Activated T-helper 17 cell treated with anti-CD3 and anti-CD28 coated beads, Interleukin-2, amount 50 U/mL, for 72 hours (primary cell): ENCODE measurements at places on chromosomes 7 and 10.

GRCh38 chr10:125149036-125149679 is 11.2 kb downstream of the CTBP2 start:
- no peak for ATAC-seq

DNA sequence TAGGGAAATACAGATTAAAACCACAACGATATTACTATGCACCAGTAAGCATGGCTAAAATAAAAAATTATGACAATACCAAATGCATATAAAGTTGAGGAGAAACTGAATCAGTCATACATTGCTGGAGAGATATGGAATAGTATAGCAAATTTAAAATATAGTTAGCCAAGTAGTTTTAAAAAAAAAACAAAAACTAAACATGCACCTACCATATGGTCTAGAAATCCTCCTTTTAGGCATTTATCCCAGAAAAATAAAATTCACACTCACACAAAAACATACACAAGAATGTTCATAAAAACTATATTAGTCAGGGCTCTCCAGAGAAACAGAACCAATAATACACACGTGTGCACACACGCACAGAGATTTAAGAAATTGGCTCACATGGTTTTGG is 175.8 kb downstream of the IPMK start:
- ATAC-seq: no peak

GRCh38 chr7:24501009-24501408 is 72.2 kb upstream of the PALS2 start:
- no peak for ATAC-seq

DNA sequence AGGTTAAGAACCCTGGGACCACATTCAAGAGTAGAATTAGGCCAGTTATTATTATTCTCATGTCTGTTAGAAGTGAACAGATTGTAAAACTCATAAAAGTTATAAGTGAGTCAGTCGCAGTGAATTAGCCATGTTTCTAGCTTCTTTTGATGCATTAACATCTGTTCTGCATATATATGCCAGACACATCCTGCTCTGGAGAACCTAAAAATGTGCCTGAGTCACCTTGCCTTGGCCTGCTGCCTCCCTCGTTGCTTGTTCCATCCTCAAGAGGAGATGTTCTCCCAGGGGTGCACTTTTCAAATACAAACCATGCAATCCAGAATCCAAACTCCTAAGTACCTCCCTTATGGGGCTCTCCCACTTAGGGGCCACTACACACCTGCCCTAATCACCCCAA is 14.8 kb downstream of the TSPAN12 start:
- no peak for ATAC-seq

GRCh38 chr10:84552478-84552877 is 224.1 kb downstream of the CCSER2 start:
- no peak for ATAC-seq

- ATAC-seq: no peak
Measured at GRCh38 chr10:85761906-85762445, 604.6 kb downstream of the GRID1 start.

DNA sequence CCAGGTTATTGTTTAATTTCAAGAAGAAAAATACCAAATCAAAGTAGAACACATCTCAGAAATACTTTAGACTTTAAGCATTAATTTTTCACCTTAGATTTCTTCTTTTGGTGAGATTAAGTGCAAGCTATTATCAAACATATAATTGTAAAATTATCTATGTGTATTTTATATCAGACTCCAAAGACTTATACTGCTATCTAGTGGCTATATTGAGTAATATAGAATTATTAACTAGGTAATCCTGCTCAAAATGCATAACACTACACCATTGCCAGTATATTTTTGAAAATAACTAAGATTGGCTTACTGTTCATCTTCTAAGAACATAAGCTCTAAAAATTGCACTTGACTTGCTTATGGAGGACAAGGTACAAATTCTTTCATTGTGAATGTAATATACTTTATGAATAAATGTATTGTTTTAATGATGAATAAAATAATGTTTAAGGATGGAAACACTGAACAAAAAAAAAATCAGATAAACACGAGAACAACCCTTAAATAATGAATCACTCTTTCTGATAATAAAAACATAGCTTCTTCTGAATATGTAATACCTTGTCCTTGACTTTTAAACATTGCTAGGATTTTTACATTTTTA is 86.7 kb upstream of the GNAI1 start:
- ATAC-seq: no peak

DNA sequence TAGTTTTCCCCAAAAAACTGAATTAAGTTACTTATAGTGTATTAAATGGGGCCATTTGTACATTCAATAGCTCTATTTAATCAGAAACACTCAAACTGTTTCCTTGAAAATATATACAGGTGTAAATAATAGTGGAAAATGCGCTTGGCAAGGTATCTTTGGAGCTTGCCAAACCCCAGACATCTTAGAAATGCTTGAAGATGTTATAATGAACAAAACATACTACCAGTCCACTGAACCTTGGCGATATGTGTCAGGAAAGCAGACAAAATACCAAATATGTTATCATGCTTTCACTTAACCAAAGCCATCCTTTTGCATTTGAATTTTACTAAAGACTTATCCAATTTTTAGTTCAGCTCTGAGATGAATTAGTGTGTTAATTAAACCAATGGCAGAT is 352.7 kb upstream of the SEMA3A start:
- no peak for ATAC-seq

DNA sequence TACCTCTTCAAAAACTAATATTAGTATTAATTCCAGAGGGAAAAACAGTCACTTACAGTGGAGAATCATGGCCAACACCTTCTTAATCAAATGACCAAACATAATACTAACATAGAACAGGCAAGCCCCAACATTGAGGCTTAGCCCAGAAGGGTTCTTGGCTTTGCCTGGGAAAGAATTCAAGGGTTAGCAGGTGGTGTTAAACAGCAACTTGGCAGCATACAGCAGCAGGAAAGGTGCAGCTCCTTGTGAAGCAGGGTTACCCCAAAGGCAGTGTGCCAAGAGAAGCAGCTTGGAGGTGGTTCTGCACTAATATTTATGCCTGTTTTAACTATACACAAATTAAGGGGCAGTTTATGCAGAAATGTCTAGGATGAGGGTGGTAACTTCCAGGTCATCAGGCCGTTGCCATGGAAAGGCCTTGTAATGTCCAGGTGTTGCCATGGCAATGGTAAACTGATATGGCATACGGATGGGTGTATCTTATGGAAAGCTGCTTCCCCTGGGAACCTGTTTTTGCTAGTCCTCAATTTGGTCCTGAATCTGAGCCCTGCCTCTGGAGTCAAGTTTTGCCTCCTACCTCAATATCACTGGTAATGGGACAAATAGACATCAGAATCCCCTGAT is 27.2 kb upstream of the BEND7 start:
- ATAC-seq: no peak

GRCh38 chr10:78471326-78471722 is 437.7 kb downstream of the RPS24 start:
- no peak for ATAC-seq

DNA sequence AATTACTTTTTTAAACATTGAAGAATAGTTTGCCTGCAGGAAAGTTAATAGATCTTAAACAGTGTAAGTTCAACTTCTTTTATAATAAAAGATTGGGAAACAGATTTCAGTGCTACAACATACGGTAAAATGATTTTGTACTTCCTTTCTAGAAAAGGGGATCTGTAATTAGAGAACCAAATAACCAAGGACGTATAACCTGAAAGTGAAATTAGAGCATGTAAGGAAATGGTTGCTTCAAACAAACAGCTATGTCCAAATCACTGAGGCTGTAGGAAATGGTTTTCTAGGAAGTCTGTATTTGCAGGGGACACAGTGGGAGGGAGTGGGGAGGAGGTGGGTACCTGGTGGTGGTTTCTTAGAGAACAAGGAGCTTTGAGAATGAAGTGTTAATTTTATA is 57.9 kb upstream of the EXOC6 start:
- no peak for ATAC-seq

- ATAC-seq: no peak
Measured at GRCh38 chr10:7862121-7862514, 43.8 kb downstream of the TAF3 start.

- ATAC-seq: no peak
Measured at GRCh38 chr10:107814865-107815487, 650.5 kb upstream of the SORCS1 start.

DNA sequence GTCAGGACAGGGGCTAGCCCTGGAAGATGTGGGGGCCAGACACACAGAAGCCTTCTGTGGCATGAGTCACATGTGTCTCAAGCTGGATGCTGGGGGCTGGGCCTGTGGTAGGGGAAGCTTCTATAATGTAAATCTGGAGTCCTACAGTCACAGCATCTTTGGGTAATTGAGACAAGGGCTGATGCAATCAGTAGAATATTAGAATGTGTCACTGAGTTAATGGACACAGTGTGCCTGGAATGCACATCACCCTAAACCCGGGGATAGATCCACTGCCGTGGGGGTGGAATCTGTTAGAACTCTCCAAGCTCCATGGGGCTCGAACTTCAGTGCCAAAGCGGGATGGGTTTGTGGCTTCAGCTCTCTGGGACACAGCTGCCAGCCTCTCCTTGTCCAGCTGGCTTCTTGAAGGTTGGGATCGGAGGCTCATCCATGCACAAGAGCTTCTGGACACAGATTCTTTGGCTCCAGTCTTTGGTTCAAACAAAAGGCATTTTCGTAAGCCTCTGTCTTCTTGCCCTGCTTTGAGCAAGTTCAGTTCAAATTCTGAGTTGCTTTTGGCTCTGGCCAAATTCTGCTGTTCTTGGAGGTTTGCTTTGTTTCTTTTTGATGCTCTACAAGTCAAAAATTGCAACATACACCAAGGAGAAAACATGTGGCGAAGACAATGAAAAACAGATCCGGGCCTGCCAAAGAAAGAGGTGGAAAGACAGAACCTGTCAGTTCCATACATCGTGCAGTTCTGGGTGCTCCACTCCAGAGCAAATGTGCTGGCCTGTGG is 194.8 kb upstream of the ZNF32 start:
- ATAC-seq: no peak

DNA sequence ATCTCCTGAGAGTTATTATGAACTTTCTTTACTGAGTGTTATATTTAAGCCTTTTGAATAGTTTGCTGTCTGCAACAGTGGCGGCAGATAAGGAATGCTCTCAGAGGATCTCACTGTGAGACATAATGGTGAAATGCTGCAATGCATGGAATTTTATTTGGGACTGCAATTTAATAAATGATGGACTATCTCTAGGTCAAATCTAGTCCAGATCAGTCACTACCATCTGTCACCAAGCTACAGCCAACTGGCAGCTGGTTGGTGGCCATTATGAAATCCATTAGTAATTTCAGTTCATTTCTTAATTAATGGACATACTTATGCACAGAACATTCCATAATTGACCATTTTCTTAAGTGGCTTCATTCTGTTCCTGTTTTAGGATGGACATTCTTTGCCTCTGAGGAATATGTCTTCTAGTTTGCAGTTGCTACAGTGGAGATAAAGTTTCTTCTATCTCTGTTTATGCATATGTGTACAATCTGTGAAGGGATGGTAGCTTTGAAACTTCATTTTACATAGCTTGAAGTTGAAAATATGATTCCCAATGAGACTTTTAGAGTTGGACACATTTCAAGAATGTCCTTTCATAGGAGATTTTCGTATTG is 586.6 kb downstream of the SUGCT start:
- no peak for ATAC-seq

DNA sequence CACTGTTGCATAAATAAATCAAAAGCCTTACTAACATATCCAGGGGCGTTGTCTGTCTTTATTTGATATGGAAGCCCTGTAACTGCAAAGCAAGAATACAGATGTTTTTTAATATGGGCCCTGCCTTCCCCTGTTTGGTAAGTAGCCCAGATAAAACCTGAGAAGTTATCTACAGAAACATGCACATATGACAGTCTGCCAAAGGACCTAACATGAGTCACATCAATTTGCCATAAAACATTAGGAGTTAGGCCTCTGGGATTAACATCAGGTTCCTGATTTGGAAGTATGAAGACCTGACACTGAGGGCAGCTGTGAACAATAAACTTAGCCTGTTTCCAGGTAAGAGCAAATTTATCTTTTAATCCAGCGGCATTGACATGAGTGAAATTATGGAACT is 1588.8 kb downstream of the REEP3 start:
- ATAC-seq: no peak

DNA sequence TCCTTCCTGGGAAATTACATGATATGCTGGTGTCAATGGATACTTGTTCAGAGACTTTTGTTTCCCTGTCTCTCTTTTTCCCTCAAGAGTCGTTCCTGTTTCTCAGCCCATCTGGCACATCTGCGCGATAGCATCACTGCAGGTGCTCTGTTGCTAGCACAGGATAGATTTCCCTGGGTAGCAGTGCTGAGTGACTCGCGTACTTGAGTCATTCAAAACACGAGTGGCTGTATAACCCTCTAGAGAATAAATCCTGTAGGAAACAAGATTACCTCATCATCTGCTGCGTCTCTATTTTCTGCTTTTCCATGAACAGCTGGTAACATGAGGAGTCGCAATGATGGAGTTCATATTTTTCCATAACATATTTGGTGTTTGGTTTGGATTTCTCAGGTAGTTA is 452.0 kb upstream of the FZD8 start:
- ATAC-seq: no peak

DNA sequence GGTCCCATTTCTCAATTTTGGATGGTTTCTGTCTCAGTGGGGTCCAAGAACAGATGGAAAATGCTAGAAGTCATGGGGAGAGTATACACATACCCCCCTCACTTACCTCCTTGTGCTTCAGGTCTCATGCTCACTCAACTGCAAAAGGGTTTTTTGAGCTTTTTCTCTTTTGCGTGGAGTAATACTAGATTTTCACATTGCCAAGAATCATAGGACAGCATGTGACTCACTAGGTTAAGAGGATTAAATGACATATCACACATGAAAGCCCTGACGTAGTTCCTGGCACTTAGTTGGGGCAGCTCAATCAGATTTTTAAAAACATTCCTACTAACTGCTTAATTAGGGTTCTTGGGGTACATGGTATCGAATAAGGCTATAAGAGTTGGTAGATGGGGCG is 4.5 kb downstream of the PI4K2A start:
- ATAC-seq: no peak

DNA sequence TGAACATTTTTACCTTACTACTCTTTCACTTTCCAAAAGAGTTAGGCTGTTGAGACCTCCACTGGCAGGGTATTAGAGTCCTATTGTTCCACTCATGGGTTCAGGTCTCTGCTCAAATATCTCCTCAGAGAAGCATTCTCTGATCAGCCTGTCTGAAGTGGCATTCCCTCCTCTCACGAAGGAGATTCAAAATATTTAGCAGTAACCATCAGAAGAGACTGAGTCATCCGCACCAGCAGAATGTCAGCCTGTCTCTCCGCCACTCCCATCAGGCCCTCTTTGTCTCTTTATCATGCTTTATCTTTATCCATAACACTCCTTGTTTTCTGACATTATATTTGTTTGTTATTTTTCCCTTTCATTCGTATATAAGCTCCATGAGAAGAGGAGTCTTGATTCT is 79.1 kb downstream of the AASS start:
- ATAC-seq: no peak
